ENCODE measurements at places on chromosomes 1 and 21.

GRCh38 chr1:42006836-42007235 lies 88.1 kb upstream of the HIVEP3 start:
- no peak for DNase-seq

GRCh38 chr1:162191396-162192305 lies 122.2 kb downstream of the NOS1AP start:
- DNase-seq = peak; percentile 17

DNA sequence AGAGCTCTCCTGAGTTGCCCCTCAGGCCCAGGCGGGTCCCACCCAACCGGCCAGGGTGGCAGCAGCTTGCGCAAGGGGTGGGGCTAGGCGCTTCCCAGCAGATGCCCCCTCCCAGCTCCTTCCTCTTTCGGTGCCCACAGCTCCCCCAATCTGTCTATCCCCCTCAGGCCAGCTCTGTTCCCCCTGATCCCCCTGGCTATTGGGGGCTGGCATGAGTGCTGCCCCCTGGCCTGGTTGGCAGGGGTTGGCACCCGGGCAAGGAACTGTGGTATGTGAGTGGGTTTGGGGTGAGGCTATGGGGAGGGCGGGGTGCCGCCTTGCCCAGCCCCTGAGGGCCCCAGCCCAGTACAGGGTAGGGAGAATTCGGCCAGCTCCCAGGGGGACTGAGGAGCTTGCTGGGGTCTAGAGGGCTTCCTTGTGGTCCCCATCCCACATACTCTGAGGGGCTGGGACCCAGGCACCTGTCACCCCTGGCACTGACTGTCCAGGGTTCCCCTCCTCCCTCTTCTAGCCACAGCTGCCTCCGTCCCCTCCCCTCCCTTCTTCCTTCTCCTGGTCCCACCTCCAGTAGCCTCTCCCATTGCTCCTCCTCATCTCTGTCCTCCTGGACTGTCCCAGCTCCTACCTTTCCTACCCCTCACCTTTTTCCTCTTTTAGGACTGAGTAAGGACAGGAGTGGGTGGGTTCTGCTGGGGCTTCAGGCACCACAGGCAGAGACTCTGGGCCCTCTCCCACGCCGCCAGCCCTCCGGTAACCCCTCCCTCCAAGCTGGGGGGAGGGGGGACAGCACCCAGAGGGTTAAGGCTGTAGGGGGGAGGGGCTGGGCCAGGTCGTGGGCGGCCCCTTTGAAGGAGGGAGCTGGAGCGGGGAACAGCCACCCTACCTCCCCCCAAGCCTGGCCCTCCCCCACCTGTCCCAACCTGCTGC lies 5.7 kb downstream of the ZBTB7B start:
- DNase-seq = no peak

- peak; percentile 12 for DNase-seq
These were observed 841 bp downstream of the ADSS2 start for GRCh38 chr1:244450597-244451538.

DNA sequence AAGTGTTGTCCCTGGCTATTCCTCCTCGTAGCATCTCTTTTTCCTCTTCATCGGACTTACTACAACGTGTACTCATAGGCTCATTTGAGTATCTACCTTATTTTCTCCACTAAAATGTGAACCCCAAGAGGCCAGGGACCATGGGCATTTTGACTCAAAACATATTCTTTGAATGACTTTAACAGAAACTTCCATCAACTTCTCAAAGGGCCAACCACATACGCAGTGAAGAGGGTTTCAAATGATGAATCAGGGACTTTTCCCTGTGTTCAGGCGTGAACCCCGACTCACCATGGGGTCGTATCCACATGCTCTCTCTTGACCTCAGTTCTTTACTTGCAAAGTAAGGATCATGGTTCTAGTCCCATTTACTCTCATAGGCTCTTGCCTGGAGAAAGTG lies 20.2 kb upstream of the GPR137B start:
- no peak for DNase-seq

DNA sequence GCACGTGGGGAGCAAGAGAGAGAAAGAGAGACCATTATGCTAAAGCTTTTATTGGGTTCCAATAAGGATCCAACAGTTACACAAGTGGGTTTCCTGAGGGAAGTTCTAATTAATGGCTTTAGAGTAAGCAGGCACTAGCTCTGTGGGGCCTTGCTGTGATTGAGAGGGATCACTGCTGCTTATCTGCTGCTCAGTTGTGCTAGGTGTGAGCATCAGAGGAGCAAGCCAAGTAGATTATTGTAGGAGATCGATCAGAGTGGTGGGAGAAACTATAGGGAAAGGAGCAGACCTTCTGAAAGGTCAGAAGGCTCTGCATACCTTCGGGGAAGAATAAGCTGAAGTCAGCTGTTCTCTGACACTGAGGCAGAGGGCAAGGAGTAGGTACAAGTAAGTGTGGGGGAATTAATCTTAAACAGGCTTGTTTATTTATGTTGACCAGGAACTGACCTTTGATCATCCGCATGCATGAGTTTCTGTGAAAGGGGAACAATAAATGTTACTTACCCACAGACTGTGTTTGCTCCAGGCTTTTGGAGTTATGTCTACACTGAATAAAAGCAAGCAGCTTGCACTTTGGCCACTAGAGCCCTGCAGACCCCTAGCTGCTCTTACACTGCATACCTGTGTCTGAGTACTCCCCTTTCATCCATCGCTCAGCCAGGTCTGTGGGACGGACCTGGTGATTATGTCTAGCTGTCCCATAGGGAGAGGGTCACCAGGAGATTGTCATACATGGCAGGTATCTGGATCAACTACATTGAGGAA lies 89.7 kb downstream of the TNNI3K start:
- DNase-seq = no peak

DNA sequence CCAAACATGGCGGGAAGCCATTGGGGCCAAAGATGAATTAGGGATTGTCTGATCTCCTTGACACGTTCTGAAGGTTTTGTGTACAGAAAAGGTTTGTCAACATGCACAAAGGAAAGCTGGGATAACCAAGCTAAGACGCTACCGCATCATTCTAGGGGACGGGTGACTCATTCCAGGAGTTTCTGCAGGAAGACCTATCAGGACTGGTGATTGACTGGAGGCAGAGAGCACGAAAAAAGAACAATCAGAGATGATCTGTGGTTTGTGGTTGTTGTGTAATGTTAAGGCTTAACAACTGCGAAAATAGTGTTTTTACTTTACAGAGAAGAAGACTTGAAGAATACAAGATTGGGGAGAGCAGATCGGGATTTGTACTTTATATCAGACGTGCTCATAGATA lies 22.2 kb upstream of the ERG start:
- DNase-seq = no peak

DNA sequence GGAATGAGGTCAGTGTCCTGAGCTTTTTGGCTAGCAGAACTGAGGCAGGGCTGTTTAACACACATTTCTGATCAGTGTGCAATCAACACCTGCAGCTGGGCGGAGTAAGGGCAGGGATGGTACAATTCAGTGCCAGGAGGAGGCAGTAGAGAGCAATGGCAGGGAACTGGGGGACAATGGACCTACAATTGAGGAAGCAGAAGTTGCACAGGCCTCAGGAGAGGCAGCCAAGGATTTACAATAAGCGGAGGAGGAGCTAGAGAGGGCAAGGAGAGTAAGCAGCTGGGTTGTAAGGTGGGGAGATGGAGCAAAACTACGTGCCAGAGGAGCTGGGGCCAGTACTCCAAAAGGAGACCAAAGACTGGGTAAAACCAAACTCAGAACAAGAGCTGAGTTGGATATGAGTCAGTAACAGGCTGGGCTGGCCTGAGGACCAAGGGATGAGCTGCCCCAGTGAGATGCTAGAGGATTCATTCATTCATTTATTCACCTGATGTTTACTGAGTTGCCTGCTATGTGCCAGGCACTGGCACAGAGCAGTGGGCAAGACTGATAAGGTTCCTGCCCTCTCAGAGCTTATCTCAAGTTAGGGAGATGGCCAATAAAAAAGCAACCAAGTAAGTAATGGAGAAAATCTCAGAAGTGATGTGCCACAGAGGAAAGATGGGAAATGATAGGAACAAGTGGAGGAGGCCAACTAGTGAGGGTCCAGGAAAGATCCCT lies 10.4 kb upstream of the GALE start:
- DNase-seq = no peak

- DNase-seq = no peak
These were observed 76.4 kb upstream of the SCYL3 start for GRCh38 chr1:169970114-169970513.

GRCh38 chr1:17597651-17598050 lies 58.2 kb downstream of the ARHGEF10L start:
- DNase-seq = no peak

DNA sequence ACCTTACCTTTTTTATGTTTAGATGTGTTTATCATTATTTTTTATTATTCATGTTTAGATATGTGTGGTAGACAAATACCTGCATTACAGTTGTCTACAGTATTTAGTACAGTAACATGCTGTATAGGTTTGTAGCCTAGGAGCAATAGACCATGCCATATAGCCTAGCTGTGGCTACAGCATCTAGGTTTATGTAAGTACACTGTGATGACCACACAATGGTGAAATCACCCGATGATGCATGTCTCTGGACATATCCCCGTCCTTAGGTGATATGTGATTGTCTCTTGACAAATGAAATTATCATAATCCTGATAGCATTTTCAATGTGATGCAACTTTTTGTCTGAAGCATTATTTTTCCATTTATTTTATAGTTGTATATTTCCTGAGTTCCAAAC lies 121.2 kb downstream of the DISP1 start:
- no peak for DNase-seq

DNA sequence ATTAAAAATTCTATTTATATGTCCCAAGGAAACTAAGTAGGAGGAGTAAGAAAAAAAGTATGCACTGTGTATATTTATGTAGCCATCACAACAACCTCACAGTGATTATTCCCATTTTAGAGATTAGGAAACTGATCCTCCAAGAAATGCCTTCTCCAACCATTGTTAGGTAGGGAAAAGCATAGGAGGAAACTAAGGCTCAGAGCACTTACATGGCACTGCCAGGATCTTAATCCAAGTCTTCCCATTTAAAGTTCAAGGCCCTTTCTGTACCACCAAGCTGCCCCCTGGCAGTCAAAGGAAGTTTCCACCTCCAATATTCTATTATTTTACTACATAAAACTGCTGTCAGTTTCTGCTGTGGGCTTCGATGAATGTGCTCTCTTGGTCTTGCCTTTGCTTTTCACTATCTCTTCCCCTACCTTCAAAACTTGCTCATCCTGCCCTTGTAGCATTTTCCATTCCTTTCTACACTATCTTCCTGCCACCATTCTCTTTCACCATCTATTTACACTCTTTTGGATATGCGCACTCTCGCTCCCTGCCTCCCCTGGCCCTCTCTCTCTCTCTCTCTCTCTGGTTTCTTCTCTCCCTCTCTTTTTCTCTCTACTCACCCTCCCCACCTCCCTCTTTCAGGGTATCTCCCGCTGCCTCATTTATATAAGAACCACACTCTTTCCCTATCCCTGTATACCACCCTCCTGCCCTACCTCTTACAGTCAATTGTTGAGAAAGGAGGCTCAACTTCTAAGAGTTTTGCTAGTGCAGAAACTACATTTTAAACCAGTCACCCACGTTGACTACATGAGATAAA lies 34.0 kb downstream of the PUM1 start:
- no peak for DNase-seq

DNA sequence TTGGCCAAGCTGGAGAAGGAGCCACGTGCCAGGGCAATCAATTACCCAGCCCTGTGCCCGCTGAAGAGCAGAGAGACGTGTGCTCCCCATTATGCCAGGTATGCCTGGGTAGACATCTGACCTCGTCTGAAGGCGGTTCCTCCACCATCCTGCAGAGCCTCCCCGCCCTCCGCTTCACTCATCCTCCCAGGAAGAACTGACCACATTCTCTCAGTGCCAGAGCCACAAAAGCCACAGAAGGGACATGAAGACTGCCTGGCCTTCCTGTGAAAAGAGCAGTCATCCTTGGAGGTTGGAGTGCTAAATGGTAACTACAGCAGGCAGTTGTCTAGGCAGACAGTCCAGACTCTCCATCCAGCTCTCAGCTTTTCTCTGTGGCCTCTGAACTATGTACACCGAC lies 12.0 kb downstream of the SYT2 start:
- DNase-seq = no peak

Data from NCI-H748 treated with DMSO at 0.1 percent for 48 hours (cell line).